ENCODE measurements at places on chromosomes 5 and 9. TPM values are rescaled to one million over a fixed set of nuclear protein-coding genes. Genes with fewer than 3 reads are reported as not detected.
A peak's percentile ranks its signal among the peaks of the same experiment; 100 is the strongest.

DNA sequence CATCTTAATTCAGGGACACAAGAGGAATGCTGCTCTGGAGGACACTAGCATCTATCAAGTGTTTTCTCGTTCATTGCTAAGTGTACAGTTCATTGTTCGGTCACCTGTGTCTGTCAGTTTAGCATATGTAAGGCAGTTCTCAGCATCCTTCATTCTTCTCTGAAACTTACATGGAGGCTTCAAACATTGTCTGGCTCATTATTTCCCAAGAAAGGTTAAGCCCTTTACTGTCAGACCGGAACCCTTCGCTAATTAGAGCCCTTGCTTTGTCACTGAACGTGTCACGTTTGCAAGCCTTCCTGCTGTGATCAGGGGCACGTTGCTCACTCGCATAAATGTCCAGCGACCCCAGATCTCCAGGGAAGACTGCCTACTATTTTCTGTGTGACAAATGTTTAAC lies 62.3 kb upstream of the RIOK2 start:
- no peak for DNase-seq

GRCh38 chr5:171965745-171966144 lies 40.7 kb downstream of the FBXW11 start:
- peak; percentile 54 for DNase-seq

- no peak for DNase-seq
These were observed 130.0 kb downstream of the LIFR start for GRCh38 chr5:38426490-38426889.

DNA sequence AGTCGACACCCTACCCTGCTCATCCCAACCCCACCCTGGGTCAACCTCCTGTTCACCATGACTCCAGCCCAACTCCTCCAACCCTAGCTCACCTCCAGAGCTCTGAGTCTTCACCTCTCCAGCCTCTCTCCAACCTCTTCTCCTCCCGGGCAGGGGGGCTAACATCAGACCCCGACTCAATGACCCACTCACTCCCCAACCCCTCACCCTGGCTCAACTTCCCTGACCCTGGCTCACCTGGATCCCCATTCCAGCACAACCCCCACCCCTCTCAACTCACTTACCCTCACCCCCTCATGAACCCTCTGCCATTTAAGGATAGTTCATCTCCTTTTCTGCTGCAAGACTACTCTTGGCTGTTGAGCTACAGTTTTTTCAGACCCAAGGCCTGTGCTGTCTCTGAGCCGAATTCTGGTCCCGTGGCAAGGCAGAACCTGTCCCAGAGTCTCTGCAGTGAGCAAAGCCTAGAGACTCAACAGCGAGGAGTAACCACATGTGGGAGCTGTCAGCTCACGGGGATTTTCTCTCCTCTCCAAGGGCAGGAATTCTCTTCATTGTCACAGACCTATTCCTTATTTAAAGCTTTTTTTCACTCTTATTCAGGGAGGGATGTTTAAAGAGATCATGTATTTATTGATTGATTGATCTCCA lies 29.8 kb downstream of the ANKRD33B start:
- no peak for DNase-seq

DNA sequence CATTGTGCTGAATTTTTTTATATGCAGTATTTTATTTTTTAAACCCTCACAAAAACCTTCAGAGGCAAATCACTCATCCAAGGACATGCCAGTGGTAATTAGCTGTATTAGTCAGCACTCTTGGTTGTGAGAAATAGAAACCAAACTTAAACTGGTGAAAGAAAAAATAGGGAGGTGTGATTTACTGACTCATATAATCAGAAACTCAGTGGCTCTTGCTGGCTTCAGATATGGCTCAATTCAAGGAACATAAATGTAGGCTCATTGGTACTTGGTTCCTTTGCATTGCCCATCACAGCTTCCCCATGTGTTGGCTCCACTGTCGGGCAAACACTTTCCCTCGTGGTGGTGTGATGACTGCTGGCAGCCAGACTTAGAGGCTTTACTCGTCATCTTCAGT lies 497.2 kb downstream of the MAT2B start:
- DNase-seq = peak; percentile 9

IL6ST gene
- total RNA-seq = 64.4 TPM

- no peak for DNase-seq
These were observed 147.7 kb downstream of the BARX1 start for GRCh38 chr9:93807166-93808074.

STC2 gene
- total RNA-seq = 31.5 TPM

CD274 gene
- 25.0 TPM for total RNA-seq

DNA sequence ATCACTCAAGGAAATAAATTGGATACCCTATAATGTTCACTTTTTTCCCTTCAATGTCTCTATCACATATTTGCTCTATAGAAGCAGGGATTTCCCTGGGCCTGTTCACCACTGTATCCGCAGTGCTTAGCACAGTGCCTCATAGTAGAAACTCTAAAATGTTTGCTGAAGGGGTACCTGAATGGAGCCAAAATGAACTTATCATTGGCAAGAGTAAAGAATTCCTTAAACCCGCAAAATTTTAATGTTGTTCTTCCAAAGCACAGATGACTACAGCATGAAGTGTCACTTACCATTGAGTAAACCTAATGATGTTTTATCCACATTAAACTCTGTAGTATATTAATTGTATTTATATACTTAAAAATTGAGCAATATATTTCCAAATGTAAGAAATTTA lies 96.1 kb downstream of the JAKMIP2 start:
- no peak for DNase-seq

ORM2 gene
- not detected for total RNA-seq

DNA sequence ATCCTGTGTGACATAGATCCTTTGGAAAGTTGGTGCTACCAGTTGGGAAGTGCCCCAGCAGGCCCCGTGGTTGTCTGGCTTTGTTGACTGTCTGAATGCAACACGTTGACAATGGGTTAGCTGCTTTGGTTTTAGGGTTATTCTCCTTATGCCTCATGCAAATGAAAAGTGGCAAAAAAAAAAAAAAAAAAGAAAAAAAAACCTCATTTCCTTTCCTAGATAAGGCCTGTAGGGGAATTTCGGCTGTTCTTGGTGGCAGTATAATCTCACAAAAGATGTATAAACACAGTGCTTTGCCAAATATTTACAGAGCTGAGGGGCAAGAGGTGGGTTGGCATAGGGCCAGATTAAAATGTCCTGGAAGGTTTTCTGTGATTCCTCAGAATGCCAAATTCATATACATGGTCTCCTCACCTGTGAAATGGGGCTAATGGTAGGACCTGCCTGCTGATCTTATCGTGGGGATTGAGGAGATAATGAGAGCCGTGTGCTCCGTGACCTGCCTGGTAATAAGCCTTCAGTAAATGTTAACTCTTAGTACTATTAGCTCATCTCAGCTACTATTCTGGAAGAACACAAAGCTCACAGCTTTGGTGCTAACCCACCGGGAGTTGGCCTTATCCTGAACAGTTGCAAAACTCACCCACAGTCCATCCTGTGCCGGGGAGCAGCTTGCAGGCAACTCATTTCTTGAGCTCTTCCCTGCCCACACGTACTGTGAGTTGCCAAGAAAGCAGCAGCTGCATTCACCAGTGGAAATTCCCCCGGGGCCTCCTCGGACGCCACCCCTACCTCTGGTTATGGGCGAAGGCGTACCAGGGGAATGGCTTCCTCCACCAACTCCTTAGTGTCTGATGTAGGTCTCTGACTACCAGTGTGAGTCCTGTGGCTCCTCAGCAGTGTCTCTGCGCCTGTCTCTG lies 220.3 kb downstream of the NR3C1 start:
- DNase-seq = peak; percentile 84

- no peak for DNase-seq
These were observed 393.1 kb upstream of the ARRDC3 start for GRCh38 chr5:91776249-91776648.

DNA sequence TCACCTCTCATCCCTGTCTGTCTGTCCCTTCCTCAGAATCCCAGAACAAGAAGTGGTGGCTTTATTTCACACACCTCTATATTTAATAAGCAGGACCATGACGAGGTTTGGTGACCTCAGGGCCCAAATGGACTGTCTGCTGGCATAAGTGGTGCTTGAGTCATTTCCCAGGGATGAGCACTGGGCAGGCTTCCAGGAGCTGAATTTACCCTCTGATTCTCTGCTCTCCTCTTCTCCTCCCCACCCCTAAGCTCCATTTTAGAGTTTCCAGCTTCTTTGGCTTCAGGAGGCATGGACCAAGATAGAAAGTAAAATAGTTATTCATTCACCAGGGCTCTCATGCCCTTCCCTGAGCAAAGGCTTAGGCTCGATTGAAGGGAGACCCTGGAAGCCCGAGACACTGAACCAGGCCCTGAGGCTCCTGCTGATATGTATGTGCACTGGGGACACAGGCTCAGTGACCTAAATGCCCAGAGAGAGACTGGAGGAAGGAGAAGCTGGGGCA lies 69.1 kb downstream of the PPARGC1B start:
- DNase-seq = no peak

PDCD1LG2 gene
- 0.81 TPM for total RNA-seq

PPP1R26 gene
- 1.5 TPM for total RNA-seq

Data from activated CD4-positive, alpha-beta T cell treated with anti-CD3 and anti-CD28 coated beads for 36 hours (primary cell).